ENCODE measurements at places on chromosomes 16 and 17.

DNA sequence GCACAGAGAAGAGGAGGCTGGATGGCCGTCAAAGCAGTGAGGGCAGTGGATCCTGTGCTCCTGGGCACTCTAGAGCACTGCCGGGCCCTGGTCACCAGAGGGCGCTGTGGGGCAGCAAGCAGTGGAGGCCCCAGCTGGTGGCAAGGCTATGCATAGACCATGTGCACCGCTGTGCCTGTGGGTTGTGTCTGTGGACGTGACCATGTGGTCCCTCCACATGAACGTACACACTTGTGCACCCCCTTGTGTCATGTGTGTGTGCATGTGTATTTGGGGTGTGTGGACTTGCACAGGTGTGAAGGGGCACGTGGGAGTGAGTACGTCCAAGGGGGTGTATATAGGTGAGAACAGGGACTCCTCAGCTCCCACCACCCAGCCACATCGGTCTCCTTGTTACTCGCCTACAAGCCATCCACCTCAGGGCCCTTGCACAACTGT is 4.4 kb upstream of the MAP2K3 start:
- peak; percentile 86 for DNase-seq

- DNase-seq = no peak
Observed at GRCh38 chr17:77101521-77102410, 39.0 kb upstream of the SEC14L1 start.

- no peak for DNase-seq
Observed at GRCh38 chr17:82229698-82230608, 1.1 kb downstream of the SLC16A3 start.

- peak; percentile 18 for DNase-seq
Observed at GRCh38 chr17:6713130-6713917, at the start of gene SLC13A5. Gene SLC13A5 (minus strand): TSS chr17:6713369. CDS start chr17:6713333, 36 bp downstream.

- peak; percentile 86 for DNase-seq
Observed at GRCh38 chr16:48623304-48624016, 13.5 kb upstream of the N4BP1 start.

DNA sequence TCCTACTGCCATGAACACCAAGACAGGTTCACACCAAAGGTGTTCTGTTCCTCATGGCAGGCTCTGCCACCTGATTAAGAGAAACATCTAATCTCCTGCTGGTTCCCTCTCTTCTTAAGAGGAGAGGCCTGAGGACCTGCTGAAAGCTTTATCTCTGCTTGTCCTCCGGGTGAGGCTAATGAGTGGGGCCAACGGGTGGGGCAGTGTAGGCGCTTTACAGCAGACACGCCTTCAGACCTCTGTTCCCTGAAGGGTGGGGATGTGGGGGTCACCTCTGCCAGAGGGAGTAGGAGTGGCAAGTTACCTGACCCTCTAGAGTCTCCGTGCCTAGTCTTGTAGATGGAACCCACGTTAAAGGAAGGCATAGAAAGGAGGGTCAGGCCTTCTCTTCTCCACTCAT is 4.2 kb upstream of the MRM1 start:
- DNase-seq = no peak

- peak; percentile 76 for DNase-seq
Observed at GRCh38 chr17:50559674-50560184, 786 bp upstream of the CACNA1G start.

- peak; percentile 5 for DNase-seq
Observed at GRCh38 chr16:80085606-80086005, 455.2 kb upstream of the DYNLRB2 start.

- no peak for DNase-seq
Observed at GRCh38 chr16:57384248-57385070, 12.2 kb downstream of the CX3CL1 start.

- no peak for DNase-seq
Observed at GRCh38 chr16:87016046-87017035, 300.9 kb downstream of the C16orf95 start.

DNA sequence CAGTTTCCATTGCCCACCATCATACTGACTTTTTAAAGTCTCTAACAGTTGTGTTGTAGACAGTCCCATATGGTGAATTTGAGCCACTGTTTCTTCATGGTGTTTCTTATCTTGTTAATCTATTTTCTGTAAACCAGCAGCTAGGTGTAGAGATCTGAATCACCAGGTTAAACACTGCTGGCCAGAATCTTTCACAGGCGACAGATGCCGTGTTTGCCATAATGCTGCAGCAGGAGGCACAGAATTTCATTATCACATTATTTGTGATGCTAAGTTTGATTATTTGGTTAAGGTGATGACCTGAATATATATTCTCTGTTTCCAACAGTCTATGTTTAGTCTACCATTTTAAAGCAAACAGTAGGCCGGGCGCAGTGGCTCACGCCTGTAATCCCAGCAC is 11.5 kb upstream of the CNGB1 start:
- no peak for DNase-seq

GRCh38 chr16:9469512-9469911 is 378.1 kb downstream of the HAPSTR1 start:
- DNase-seq = peak; percentile 77

DNA sequence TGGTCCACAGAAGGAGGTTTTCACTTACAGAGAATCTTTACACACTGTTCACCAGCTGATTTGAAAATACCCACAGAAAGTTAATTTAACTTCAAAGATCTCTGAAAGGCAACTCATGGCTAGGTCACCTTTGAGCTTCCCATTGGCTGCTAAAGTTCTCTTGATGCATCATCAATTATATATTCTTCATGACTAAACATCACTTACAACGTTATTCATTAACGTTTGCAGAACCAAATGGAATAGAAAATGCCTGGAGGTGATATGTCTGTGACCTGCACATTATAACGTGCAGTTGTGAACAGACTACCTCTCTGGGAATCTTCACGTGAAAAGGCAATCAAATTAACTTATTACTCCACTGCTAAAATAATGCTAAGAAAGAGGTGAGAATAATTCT is 238.5 kb downstream of the ZFHX3 start:
- no peak for DNase-seq

DNA sequence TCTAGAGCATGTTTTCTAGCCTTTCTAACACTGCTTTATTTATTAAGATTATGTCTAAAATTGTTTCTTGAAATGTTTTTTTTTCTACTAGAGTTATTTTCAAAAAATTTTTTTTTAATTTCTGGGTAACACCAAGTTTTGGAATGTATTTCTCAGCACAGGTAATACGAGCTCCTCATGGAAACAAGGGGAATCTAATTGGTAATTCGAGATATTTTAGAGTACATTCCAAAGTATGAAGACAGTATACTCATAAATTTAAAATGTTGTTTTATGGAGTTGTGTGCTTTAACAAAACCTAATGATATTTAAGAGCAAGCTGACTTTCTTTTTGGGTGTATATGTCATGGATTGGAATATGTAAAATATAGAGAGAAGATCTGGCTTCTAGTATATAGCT is 42.4 kb downstream of the OMG start:
- no peak for DNase-seq

DNA sequence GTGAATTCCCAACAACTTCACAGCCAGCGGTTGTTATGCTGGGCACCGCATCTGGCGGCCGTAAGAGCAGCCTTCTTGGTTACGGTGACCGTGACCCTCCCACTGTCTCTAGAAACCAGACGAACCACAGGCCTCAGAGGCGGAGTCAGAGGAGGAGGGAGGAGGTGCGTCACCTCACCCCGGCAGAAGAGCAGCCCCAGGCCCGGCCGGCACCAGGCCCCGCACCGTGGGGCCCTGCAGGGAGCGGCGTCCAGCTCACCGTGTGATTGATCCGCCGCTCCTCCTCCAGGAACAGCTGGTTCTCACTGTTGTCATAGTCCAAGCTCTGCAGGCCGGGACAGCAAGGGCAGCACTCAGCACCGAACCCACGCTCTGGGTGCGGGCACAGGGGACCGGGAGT is 13.7 kb downstream of the CLCN7 start:
- no peak for DNase-seq

- no peak for DNase-seq
Observed at GRCh38 chr16:46759309-46759708, 11.2 kb upstream of the MYLK3 start.

DNA sequence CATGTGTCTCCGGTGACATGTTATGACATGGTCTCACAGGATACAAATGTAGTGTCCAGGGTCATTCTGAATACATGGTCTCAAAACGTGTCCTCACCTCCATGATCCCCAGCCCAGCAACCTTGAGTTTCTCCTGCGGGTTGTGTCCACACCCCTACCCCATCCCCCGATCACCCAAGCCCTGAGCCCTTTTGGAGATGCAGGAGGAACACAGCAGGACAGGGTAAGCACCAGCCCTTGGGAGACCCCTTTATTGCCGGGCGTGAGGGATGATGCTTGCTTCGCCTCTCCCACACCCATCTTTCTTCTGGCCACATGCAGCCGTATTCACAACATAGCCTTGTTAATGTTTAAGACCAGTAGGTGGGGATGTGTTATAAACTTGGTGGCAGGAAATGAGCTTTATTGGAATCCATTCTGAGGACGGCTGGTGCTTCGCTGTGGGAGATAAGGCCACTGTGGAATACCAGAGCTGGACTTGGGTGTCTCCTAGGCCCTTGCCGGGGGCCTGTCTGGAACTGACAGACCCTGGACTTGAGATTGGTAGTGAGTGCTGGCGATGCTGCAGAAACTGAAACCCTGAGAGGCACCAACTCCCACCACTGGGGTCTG is 5.5 kb downstream of the TMEM132E start:
- peak; percentile 38 for DNase-seq

DNA sequence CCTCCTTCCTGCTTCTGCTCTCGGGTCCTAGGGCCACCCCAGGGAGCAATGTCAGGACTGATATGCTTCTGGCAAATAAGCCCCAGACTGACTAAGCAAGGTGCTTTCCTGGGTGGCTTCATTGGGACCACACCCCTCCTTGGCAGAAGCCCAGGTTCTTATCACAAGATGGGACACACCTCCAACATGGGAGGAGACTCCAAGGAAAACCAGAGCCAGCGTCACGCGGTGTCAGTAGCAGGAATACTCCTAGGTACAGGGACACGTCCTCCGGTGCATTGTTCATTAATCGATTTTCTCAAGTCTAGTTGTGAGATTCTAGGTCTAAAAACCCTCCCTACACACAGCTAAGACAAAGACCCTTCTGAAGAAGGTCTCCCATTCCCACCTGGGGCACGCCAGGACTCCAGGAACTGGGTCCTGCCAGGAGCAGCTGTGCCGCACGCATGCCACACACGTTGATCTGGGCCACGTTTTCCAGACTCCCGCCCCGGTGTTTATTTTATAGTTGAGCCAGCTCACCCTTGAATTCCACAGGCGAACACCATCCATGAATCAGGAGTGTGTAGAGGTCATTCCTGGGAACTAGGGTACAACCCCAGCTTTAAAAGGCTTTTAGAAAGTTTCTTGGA is 30.8 kb downstream of the FA2H start:
- peak; percentile 91 for DNase-seq

- DNase-seq = no peak
Observed at GRCh38 chr16:86467490-86467889, 42.8 kb upstream of the FOXF1 start.

DNA sequence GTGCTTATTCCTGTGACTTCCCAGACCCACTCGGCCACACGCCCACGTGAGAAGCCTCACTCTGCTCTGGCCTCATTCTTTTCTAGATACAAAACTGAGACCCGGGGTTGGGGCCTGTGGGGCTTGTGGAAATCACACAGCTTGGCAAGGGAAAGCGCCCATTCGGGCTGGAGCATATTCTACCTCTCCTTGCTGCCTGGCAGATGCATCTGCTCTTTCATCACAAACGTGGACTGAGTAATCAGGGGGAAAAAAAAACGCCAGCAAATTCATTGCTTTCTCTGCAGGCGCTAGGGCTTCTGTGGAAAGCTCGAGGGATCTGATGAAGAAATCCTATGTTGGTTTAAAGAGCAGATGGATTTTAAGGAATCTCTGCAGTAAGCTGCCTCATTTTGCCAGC is 44.4 kb downstream of the DNAH9 start:
- DNase-seq = no peak

GRCh38 chr17:80825471-80826345 is 165.9 kb upstream of the CHMP6 start:
- DNase-seq = no peak

- no peak for DNase-seq
Observed at GRCh38 chr17:29433541-29433940, 43.4 kb downstream of the TAOK1 start.

GRCh38 chr17:76271669-76272540 is 6.8 kb downstream of the UBALD2 start:
- no peak for DNase-seq

GRCh38 chr17:49218941-49219913 is 8.7 kb downstream of the ABI3 start:
- no peak for DNase-seq

- DNase-seq = no peak
Observed at GRCh38 chr17:48037838-48038323, 284 bp upstream of the COPZ2 start.

DNA sequence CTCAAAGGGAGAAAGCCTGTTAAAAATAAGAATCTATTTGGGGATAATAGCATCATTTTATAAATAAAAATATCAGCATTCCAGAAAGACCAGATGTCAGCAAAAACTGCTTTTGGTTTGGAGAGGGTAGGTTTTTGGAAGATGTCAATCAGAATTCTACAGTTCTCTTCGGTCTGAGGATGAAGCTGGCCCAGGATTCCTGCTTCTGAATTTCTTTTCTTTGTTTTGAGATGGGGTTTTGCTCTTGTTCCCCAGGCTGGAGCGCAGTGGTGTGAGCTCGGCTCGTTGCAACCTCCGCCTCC is 31.0 kb upstream of the PITPNA start:
- no peak for DNase-seq

- no peak for DNase-seq
Observed at GRCh38 chr16:56267888-56268287, 76.6 kb downstream of the GNAO1 start.

DNA sequence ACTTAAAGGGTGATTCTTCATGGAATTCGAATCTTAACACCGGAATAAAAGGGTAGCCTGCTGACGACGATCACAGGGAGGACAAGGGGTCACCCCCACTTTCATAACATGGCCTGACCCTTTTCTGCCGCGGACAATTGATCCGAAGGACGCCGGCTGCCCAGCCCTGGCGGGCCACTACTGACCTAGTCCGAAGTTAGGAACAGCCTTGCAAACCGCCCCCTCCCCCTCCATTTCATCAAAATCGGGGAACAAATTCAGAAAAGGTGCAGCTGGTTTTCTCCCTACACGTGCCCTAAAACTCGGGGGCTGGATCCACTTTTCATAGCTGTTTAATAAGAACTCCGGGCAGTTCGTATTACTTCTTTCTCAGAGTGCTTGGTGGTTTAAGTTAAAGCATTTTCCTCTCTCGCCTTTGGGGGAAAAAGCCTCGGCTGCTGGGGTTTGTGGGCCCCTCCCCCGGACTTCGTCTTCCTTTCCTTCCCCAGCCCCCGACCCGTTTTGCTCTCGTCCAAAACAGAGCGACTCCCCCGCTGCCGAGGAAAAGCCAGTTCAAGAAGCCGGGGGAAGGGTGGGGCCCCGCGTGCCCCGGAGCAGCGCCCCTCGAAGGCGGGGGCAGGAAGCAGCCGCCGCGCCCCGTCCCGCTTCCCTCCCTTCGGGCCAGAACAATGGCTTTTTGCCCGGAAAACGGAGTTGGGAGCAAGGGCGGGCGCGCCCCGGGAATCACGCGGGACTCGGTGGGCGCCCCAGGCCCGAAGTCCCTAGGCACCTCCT is 641 bp upstream of the CBX2 start:
- peak; percentile 77 for DNase-seq

- peak; percentile 55 for DNase-seq
Observed at GRCh38 chr17:82592767-82593589, 55.3 kb downstream of the WDR45B start.

- no peak for DNase-seq
Observed at GRCh38 chr16:49490321-49490705, 116.7 kb downstream of the C16orf78 start.

GRCh38 chr16:84834403-84834772 is 14.6 kb downstream of the CRISPLD2 start:
- DNase-seq = no peak

Data from Daoy (cell line).